ENCODE measurements at places on chromosomes 5 and 9.

GRCh38 chr9:131405858-131406537 is 12.1 kb downstream of the PRRC2B start:
- DNase-seq = peak; percentile 28

- DNase-seq = no peak
These were observed 1.0 kb downstream of the TBC1D2 start for GRCh38 chr9:98254228-98255060.

GRCh38 chr5:52692039-52692438 is 95.7 kb upstream of the ITGA1 start:
- DNase-seq = no peak

GRCh38 chr5:128626536-128627090 is 88.6 kb upstream of the FBN2 start:
- DNase-seq = no peak

DNA sequence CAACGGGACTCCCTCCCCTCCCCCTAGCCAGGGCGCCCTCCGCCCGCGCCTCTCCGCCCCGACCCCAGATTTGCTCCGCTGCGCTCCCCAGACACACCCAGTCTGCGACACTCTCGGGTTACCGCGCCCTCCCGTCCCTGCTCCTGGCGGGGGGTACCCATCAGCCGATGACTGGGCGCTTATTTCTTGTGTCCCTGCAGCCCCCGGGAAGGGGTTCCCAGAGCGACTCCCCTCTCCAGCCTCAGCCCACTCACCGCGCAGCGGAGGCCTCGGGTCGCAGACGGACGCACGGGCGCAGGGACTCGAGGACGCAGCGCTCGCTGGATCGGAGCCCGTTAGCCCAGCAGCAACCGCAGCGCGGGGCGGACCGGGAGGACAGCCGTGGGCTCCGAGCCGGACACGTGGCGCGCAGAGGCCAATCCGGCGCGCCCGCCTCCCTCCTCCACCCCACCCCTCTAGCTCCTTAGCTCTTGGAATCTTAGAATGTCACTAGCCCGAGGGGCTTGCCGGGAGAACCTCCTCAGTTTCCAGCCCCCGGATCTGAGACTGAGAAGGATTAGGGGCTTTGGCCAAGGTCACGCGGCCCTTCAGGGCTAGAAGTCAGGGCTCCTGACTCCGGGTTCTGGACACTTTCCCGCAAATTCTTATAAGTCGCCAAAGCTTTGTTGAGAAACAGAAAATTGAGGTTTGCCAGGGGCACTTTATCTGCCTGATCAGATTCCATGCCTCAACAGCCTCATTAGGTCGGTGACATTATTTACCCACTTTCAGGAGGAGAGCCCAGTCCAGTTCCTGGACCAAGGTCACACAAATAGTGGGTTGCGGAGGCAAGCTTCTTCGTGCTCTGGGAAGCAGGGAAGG is at the start of gene ANXA6:
Gene ANXA6, minus strand, starts transcription at position 354 of the 861 bp plus-strand sequence. CDS start 9,878 bp downstream, outside the sequence.
- peak; percentile 80 for DNase-seq

DNA sequence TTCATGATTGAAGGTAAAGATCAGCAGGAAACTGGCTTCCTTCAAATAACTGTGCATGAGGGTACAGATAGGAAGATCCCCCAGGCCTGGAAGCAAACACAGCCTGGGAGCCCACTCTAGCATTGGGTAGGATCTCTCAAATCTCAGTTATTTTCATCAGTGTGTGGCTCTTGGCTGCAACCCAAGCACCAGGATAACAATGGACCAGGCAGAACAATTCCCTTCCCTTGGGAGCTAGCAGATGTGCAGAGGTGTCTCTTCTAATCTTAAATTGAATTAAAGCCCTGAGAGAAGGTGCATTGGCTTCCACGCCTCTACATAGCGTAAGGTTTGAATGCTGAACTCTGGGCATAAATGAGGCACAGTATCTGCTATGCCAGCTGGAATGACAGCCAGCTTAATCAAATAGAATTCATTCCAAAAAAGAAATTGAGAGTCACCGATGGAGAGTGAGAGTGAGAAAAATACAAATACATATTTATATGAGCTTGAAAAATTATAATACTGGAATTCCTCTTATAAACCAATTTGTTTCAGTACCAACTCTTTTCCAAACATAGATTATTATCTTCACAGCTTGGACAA is 957.3 kb downstream of the CDH12 start:
- DNase-seq = no peak

GRCh38 chr9:134970719-134971118 is 53.0 kb upstream of the FCN1 start:
- no peak for DNase-seq

Measured in activated CD4-positive, alpha-beta T cell treated with anti-CD3 and anti-CD28 coated beads for 36 hours (primary cell).